ENCODE measurements at places on chromosomes 5 and 9.
A peak's percentile ranks its signal among the peaks of the same experiment; 100 is the strongest.

DNA sequence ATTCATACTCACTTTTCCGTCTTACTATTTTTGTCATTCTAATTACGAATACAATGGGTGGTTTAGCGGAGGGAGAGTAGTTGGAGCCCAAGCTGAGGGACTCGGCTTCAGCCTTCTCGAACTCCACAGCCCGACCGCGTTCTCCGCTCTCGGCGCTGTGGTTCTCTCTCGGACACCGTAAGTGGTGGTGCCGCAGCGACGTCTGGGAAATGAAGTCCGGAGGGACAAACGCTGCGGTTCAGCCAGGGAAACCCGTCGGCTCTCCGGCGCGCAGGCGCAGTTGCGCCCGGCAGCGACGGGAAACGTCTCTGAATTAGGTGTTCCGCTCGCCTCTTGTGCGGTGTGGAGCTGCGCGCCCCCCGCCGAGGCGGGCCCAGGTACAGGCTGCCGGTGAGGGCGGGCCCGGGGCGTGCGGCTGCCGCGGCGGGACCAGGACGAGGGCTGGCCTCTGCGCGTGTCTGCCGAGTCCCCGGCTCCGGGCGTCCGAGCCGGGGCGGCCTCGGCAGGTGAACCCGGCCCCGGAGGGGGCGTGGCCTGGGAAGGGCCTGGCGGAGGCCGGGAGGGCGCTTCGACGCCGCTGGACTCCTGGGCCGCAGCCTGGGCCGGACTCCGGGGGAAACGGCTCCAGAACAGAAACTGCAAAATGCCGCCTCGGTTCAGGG, at the start of gene ZNF879:
Gene ZNF879, plus strand, starts transcription at position 277 of the 662 bp plus-strand sequence. CDS start 1,201 bp downstream, outside the sequence.
- H3K36me3 ChIP-seq: peaks cover 26% of the 10 kb centered on the region
- DNase-seq: peak; percentile 90
- no peaks in the 10 kb centered on the region for H3K27me3 ChIP-seq
- H3K27ac ChIP-seq: peak within 1 kb of the TSS; percentile 77

- H3K27me3 ChIP-seq: peaks cover 32% of the 10 kb centered on the region
- H3K36me3 ChIP-seq: peaks cover 3% of the 10 kb centered on the region
- H3K4me3 ChIP-seq: no peak overlapping the region
- H3K4me1 ChIP-seq: peaks cover 12% of the 10 kb centered on the region
Observed at GRCh38 chr5:88688984-88689667, 193.9 kb downstream of the MEF2C start.

DNA sequence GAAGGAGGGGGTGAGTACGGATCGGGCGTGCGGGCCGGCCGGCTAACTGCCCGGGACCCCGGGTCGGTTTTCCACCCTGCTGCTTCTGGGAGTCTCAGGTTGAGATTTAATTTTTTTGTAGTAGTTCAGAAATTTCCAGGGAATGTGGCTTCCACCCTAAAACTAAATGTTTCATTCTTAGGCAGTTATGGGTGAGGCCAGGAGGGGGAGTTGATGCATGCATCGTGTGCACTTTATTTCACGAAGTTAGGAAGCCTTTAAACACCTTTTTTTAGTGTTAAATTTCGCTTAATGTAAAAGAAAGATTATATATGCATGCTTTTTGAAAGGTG, 905 bp downstream of the CDK9 start:
- peak overlapping the region; percentile 55 for H3K27ac ChIP-seq
- H3K4me3 ChIP-seq: peak overlapping the region; percentile 89
- H3K36me3 ChIP-seq: peaks cover 24% of the 10 kb centered on the region

DNA sequence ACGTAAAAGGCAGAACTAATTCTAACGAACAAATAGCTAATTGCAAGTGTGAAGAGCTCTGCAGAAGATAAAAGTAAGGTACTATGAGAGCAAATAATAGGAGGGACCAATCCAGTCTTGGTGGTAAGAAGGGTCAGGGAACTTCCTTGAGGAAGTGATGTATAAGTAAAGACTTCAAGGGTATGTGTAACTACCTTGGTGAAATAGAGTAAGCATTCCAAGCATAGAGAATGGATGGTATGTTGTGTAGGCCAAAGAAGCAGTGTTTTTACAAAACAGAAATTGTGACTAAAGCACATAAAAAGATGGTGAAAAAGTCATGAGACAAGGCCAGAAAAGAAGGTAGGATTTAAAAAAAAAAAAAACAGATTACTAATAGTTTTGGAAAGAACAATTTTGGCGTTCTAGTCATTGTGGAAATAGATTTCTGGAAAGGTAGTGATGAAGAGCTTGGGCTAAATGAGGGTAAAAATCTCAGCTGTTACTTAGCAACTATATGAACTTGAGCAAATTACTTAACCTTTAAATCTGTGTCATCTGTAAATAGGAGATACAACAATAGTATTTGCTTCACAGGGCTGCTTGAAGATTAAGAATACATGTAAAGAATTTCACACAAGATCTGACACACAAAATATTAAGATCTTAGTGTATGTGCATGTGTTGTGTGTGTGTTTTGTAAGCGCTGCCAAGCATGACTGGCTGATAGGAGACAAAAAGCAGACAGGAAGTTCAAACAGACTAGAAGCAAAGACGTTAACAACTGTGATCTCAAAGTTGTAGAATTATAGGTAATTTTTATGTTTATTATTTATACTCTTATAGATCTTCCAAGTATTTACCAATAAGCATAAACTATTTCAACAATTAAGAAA, 73.5 kb downstream of the NR6A1 start:
- H3K27ac ChIP-seq: no peak overlapping the region
- H3K4me1 ChIP-seq: no peaks in the 10 kb centered on the region
- H3K36me3 ChIP-seq: no peaks in the 10 kb centered on the region

DNA sequence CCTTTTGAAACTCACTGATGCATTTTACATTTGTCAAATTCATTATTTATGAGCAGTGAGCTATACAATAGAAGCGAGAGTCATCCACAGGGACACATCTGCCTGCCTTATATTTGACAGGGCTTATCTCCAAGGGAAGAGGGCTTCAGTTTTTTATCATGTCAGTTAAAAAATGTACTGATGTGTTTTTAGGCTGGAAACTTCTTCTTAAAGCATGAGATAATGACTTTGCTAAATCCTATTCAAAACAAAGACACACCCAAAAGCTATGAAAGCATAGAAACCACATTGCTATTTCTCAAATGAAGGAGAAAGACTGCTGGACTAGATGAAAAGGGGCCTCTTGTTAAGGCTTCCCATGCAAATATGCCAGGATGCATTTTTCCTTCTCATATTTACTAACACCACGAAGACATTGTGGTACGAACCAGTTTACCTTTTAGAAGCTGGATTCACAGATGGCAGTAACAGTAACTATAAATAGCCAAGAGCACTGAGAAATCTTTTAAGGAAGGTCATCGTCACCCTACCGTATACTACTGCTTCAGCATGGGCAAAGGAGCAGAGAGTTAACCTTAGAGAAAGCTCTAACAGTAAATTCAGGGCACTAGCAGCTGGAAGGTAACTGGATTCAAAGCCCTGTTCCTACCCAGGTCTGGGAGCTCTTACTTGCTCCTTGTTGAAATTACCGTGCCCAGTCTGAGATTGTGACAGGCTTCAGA, 86.3 kb upstream of the IFNK start:
- peak overlapping the region; percentile 47 for H3K4me3 ChIP-seq
- no peaks in the 10 kb centered on the region for H3K27me3 ChIP-seq
- peak overlapping the region; percentile 59 for H3K27ac ChIP-seq
- DNase-seq: no peak
- peaks cover 9% of the 10 kb centered on the region for H3K36me3 ChIP-seq

- H3K4me3 ChIP-seq: no peak overlapping the region
- no peaks in the 10 kb centered on the region for H3K27me3 ChIP-seq
- H3K36me3 ChIP-seq: no peaks in the 10 kb centered on the region
- no peak overlapping the region for H3K27ac ChIP-seq
- no peak for DNase-seq
Observed at GRCh38 chr5:15776346-15776745, 276.4 kb downstream of the FBXL7 start.

DNA sequence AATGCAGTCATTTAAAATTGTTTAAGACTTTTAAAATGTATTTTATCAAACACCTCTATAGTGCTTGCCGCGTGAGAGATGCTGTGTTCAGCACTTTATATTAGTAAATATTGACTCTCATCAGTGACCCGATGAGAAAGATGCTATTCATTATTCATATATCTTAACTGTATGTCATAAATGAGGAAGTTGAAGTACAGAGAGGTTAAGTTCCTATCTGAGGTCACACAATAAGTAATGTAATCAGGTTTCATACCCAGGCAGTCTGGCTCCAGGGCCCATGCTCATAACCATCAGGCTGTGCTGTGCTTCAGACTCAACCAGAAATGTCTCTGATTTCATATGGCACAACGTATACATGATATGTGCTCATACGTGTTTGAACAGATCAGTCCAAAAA, 119.0 kb downstream of the SV2C start:
- H3K36me3 ChIP-seq: no peaks in the 10 kb centered on the region
- H3K27me3 ChIP-seq: peaks cover 2% of the 10 kb centered on the region
- H3K4me3 ChIP-seq: no peak overlapping the region
- H3K27ac ChIP-seq: no peak overlapping the region
- H3K4me1 ChIP-seq: no peaks in the 10 kb centered on the region
